ENCODE measurements at places on chromosomes 11 and 22. TPM values are rescaled to one million over a fixed set of nuclear protein-coding genes. Genes with fewer than 3 reads are reported as not detected.

DNA sequence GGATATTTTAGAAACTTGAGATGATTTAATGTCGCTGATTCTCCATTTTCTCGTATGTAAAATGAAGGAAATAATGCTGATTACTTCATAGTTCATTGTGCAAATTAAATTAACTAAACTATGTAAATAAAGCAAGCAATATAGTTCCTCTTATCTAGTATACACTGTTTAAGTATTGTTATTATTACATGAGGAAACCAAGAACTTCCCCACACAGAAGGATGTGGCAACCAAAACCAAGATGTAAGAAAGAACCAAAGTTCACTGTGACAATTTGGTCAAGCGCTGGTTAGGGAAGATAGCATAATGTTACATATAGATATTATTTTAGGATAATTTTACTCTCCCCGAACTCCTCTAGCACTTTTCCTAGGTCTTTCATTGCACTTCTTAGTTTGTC, 103.2 kb downstream of the XKR3 start:
- H3K27me3 ChIP-seq: no peaks in the 10 kb centered on the region
- H3K4me1 ChIP-seq: no peaks in the 10 kb centered on the region
- no peak overlapping the region for H3K27ac ChIP-seq
- no peak overlapping the region for H3K4me3 ChIP-seq
- no peaks in the 10 kb centered on the region for H3K36me3 ChIP-seq

DNA sequence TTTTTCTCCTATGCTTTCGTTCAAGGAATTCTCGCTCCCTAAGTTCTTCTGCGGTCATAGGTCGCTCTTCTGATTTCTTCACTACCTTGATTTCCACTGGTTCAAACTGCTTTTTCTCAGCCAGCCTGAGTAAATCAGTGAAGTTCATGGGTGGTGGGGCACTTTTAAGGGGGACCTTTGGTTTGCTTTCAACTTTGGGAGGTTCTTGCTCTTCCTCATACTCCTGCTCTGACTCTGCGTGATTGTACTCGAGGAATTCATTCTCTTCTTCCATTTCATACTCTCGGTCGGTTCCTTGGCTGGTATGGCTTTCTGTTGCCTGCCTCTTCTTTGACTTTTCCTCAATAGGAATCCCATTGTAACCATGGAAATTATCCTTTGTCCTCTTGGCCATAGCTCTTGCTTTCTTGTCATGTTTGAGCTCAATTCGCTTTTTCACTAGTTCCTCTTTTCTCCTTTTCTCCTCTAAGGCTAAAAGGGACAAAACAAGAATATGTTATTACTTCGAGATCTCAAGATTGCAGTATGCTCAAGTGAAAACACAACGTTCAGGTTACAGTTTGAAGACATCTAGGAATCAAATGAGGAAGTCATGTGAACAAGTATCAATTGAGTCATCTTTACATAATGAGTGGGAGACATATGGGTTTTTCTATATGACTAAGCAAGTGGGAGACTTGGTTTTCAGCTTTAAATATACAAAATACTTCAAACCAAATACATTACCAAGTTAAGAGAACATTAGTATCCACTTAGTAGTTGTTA, 16.2 kb downstream of the MISFA start:
- H3K27ac ChIP-seq: no peak overlapping the region
- no peaks in the 10 kb centered on the region for H3K4me1 ChIP-seq
- H3K27me3 ChIP-seq: no peaks in the 10 kb centered on the region
- DNase-seq: no peak
- no peaks in the 10 kb centered on the region for H3K36me3 ChIP-seq

DNA sequence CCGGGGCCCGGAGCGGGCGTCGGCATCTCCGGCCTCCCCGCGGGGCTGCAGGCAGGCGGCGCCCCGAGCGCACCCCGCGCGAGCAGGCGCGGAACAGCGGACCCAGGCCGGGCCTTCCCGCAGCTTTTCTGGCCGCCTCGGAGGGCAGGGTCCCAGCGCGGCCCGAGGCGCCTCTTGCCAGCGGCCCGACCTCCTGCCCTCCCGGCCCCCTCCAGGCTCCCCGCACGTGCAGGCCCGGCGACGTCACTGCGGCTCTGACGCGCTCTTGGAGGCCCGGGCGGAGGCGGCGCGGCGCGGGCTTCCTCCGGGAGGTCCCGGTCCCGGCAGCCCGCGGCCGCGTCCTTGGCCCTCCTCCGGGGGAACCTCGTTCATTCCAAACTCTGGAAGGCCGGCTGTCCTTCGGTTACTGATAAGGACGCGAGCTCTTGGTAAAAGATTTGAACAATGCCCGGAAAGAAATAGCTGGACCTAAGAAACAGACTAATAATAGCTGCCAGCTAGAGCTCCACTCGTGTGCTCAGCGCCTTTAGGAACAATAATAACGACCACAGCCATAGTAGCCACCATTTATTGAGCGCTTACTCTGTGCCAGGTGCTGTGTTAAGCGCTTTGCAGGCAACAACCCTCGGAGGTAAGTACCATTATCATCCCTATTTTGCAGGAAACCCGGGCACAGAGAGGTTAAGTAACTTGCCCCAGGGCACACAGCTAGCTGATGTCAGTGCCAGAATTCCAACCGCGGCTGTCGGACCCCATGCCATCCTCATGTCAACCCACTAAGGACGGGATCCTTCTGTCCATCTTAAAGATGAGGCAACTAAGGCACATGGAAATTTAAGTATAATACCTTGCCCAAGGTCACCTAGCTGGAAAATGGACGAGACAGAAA, 39.1 kb upstream of the CREB3L1 start:
- no peaks in the 10 kb centered on the region for H3K27me3 ChIP-seq
- no peaks in the 10 kb centered on the region for H3K36me3 ChIP-seq
- DNase-seq: no peak
- H3K27ac ChIP-seq: peak overlapping the region; percentile 29
- peaks cover 26% of the 10 kb centered on the region for H3K4me1 ChIP-seq

- no peak overlapping the region for H3K27ac ChIP-seq
- DNase-seq: no peak
These were observed 654 bp downstream of the TMEM86A start for GRCh38 chr11:18699269-18699596.

GRCh38 chr11:16596231-16596630, 142.2 kb upstream of the C11orf58 start:
- H3K4me1 ChIP-seq: no peaks in the 10 kb centered on the region
- H3K36me3 ChIP-seq: no peaks in the 10 kb centered on the region
- H3K4me3 ChIP-seq: no peak overlapping the region
- peaks cover 9% of the 10 kb centered on the region for H3K27me3 ChIP-seq
- DNase-seq: no peak
- H3K27ac ChIP-seq: no peak overlapping the region

DNA sequence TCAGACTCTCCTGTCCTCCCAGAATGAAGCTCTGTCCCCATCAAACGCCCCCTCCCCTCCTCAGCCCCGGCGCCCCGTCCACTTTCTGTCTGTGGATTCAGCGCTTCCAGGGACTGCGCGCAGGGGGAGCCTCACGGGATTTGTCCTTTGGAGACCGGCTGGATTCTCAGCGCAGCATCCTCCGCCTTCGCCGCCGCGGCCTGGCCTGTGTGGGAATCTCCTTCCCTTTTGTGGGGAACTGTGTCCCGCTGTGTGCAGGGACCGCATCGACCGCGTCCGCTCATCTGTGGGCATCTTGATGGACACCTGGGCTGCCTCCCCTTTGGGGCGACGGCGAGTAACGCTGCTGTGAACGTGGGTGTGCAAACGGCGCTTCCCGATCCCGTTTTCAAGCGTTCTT, 1.1 kb upstream of the SCT start:
- H3K27ac ChIP-seq: peak overlapping the region; percentile 31
- H3K4me3 ChIP-seq: no peak overlapping the region
- no peaks in the 10 kb centered on the region for H3K27me3 ChIP-seq
- H3K36me3 ChIP-seq: no peaks in the 10 kb centered on the region
- no peak for DNase-seq

DNA sequence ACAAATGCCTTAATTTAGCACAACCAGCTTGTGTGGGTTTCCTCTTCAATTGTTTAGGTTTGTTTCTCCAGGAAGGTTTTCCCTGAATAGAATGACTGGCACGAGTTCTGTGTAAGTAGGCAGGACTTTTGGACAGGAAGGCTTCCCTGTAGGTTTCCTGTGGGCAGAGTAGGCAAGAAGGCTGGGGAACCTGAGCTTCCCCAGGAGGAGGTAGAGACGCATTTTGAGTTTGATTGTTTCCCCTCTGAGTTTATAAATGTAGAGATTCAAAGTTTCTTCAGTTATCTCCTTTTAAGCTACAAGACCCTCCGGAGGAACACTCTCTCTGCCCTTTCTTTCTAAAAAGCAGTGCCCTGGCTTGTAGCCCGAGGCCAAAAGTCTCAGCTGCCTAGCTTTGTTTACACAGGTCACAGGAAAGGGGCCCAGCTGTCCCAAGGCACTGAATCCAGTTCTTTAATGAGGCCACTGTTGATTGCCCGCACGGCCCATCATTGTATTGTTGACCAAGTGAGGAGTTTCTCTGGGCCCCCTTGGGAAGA, 66.6 kb upstream of the RDX start:
- H3K4me3 ChIP-seq: no peak overlapping the region
- peaks cover 21% of the 10 kb centered on the region for H3K4me1 ChIP-seq
- H3K27ac ChIP-seq: peak overlapping the region; percentile 90
- no peaks in the 10 kb centered on the region for H3K27me3 ChIP-seq
- H3K36me3 ChIP-seq: no peaks in the 10 kb centered on the region
- DNase-seq: no peak

The DENND6B gene
- total RNA-seq: 5.8 TPM

The OTUB1 gene
- total RNA-seq: 118 TPM

DNA sequence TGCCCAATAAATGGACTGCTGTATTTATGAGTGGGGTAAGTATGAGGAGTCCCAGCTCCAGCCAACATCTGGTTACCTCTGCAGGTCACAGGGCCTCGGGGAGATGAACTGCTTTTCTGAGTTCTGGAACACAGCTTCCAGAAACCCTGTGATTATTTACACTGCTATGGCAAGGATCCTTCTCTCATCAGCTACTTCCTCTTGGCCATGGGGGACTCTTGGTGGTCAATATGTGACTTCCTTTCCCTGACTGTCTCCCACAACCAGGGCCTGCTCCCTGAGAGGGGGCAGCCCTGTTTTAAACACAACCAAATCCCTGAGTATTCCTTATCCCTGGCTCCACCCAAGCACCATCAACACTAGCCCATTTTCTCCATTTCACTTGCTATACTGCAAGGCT, 10.0 kb downstream of the RHOG start:
- no peak for DNase-seq
- no peak overlapping the region for H3K4me3 ChIP-seq
- peaks cover 9% of the 10 kb centered on the region for H3K4me1 ChIP-seq
- H3K36me3 ChIP-seq: peaks cover 8% of the 10 kb centered on the region
- no peaks in the 10 kb centered on the region for H3K27me3 ChIP-seq

All from Panc1 (cell line).